ENCODE measurements at places on chromosomes 3 and 15.
A peak's percentile ranks its signal among the peaks of the same experiment; 100 is the strongest.

- no peak for DNase-seq
Measured at GRCh38 chr3:86867982-86868381, 123.0 kb downstream of the VGLL3 start.

- DNase-seq: no peak
Measured at GRCh38 chr15:41882689-41883483, 11.0 kb downstream of the SPTBN5 start.

DNA sequence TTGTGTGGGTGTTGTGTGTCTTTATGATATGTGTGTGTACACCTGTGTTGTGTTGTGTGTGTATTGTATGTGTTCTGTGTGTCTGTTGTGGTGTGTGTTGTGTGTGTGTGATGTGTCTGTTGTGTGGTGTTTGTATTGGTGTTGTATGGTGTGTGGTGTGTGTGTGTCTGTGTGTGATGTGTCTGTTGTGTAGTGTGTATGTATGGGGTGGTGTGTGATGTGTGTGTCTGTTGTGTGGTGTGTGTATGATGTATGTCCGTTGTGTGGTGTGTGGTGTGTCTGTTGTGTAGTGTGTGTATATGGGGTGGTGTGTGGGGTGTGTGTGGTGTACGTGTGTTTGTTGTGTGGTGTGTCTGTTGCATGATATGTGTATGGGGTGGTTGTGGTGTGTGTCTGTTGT lies 46.6 kb downstream of the ZDHHC19 start:
- DNase-seq: no peak

- DNase-seq: no peak
Measured at GRCh38 chr3:195221876-195222617, 48.9 kb downstream of the XXYLT1 start.

GRCh38 chr3:193946945-193947344 lies 189.0 kb upstream of the HES1 start:
- peak; percentile 93 for DNase-seq

- no peak for DNase-seq
Measured at GRCh38 chr3:52892625-52893311, 4.6 kb downstream of the STIMATE start.

- DNase-seq: no peak
Measured at GRCh38 chr15:57395292-57395691, 19.0 kb downstream of the CGNL1 start.

- no peak for DNase-seq
Measured at GRCh38 chr15:48190932-48191573, 412 bp upstream of the CTXN2 start.

GRCh38 chr3:96334779-96335178 lies 479.6 kb upstream of the EPHA6 start:
- DNase-seq: no peak

- peak; percentile 38 for DNase-seq
Measured at GRCh38 chr3:193829781-193830180, 236.8 kb downstream of the OPA1 start.

DNA sequence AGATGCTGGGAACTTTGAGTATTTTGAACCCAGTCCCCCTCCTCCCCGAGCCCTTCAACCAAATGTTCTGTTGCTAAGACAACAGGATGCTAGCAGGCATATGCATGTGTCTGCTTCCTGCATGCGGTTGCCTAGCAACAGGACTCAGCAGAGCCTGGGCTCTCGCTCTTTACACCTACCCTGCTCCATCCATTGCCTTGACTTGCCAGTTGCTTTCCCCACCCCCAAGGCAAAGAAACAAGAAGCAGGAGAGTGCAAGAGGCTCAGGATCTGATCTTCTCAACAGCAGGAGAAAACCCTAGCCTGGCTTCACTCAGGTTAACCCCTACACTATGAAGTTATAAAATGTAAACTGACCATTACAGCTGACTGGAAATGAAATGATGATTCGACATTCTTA lies 393.0 kb downstream of the IGSF11 start:
- peak; percentile 29 for DNase-seq

GRCh38 chr3:56379723-56380287 lies 88.5 kb downstream of the ERC2 start:
- no peak for DNase-seq

- no peak for DNase-seq
Measured at GRCh38 chr15:80455051-80455648, 51.0 kb downstream of the ARNT2 start.

GRCh38 chr3:24428481-24428880 lies 66.2 kb downstream of the THRB start:
- no peak for DNase-seq

GRCh38 chr15:86328658-86329057 lies 249.0 kb downstream of the AGBL1 start:
- no peak for DNase-seq

DNA sequence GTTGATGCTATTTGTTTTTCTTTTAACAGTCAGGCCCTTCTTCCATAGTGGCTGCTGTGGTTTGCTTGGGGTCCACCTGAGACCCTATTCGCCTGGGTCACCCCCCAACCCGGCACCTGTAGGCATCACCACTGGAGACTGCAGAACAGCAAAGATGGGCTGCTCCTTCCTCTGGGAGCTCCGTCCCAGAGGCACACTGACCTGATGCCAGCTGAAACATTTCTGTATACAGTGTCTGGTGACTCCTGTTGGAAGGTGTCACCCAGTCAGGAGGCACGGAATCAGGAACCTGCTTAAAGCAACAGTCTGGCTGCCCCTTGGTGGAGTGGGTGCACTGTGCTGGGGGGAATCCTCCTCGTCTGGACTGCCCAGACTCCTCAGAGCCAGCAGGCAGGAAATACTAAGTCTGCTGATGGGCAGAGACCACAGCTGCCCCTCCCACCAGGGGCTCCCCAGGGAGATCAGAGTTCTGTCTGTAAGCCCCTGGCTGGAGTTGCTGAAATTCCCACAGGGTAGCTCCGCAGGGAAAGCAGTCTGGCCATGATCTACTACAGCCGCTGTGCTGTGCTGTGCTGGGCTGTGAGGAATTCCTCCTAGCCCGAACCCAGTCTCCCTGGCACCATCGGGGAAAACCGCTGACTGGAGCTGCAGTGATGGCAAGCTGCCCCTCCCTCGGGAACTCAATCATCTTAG lies 248.2 kb downstream of the TBC1D5 start:
- DNase-seq: no peak

DNA sequence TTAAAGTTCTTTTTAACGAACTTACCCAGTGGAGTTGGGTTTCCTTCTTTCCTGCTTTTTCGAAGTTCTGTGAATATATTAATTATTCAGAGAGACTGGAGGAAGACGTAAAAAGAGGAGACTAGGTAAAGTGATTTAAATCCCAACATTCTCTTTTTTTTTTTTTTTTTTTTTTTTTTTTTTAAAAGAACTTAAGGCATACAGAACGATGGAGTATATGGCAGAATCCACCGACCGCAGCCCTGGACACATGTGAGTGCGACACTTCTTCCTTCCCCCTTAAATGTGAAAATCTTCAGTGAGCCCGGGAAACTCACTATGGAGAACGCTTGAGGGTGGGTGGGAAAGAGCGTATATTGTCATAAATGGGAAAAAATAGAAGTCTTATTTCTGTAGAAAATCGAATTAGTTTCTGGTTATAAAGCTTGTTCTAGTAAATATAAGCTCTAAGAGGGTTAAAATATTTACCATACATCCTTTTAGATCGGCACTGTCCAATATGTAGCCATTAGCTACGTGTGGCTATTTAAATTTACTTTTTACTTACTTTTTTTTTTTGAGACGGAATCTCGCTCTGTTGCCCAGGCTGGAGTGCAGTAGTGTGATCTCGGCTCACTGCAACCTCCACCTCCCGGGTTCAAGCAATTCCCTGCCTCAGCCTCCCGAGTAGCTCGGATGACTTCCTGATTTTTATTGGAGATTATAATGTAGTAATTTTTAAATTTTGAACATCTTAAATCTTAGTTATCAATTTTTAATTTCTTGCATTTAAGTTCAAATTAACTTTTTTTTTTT lies 892 bp downstream of the NMD3 start:
- no peak for DNase-seq

DNA sequence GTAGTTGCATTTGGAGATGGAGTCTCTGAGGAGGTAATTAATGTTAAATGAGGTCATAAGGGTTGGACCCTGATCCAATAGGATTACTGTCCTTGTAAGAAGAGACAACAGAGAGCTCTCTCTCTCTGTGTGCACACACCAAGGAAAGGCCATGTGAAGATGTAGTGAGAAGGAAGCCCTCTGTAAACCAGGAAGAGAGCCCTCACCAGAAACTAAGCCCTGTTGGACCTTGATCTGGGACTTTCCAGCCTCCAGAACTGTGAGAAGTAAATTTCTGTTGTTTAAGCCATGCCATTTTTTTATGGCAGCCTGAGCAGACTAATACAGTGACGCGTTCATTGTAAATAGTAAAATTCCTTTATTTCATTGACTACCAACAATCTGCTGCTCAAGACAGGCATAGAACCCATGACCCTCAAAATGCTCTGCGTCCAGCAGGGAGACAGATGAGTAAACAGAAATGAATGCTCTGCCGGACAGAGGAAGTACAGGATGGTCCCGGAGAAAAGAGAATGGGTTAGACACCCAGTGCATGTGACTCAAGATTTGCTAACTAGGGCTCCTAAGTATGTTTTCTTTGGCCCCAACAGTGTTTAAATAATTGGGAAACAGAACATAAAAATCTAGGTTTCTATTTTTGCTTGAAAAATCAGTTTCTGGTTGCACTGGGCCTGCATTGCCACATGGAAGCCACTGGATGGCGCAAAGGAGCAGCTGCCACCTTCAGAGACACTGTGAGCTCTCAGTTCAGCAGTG lies 37.9 kb upstream of the TNFAIP8L3 start:
- DNase-seq: no peak

GRCh38 chr15:100105101-100105500 lies 236.7 kb downstream of the ADAMTS17 start:
- DNase-seq: no peak

DNA sequence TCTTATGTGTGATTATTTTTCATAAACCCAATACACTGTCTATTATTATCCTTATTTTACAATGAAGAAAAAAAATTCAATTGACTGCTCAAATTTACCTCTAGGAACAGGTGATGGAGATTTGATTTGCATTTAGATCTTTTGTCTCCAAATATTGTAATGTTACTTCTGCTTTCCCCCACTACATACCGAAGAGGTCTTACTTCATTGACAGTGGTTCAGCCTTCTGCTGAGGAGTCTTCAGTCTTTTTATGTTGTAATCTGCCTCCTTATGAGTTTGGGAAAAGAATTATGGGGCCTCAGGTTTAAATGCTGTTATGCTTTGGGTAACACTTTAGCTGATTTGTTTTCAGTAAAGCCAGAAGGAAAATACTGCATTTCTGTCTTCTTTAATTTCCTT lies 199.5 kb downstream of the LPP start:
- no peak for DNase-seq

DNA sequence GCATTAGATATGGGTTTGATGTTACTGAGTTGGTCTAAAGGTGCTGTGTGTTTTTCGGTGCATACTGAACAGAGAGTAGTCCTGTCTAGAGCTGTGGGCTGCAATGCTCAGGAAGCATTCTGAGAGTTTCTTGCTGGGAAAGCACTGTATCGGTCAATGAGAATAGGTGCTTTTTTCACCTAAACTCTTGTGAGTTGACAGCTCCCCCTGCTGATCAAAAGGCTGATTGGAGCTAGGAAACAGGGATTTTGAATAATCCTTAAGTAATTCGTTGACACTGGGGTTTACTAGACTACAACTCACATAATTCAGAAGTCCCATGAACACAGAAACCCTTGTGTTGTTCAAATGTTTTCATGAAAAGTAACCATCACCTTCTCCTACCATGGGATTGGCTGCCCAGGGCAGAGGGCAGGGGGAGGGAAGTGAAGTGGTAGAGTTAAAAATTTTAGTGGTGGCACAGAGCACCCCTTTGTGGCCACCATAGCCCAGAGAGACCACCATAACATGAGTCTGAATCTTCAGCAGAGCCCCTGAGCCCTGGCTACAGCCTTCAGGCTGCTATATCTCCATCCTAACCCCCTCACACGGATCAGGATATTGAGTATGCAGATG lies 13.0 kb upstream of the MANF start:
- no peak for DNase-seq

GRCh38 chr3:171320750-171321558 lies 139.3 kb downstream of the TNIK start:
- no peak for DNase-seq

DNA sequence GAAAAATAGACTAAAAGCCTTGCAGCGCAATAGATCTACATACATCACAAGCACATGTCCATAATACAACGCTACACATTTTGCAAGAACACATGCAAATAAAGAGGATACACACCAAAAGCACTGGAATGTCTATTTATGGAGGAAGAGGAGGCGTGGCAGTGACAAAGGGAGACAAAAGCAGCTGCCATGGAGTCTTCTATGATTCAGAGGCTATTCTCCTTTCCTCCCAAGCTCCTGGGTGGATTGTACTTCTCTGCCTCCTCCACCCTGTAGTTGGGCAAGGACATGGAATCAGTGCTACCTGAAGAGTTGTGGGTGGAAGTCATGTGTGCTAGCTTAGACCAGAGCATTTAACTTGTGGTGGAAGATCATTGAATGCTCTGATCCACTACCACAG lies 57.9 kb upstream of the ABHD2 start:
- no peak for DNase-seq

DNA sequence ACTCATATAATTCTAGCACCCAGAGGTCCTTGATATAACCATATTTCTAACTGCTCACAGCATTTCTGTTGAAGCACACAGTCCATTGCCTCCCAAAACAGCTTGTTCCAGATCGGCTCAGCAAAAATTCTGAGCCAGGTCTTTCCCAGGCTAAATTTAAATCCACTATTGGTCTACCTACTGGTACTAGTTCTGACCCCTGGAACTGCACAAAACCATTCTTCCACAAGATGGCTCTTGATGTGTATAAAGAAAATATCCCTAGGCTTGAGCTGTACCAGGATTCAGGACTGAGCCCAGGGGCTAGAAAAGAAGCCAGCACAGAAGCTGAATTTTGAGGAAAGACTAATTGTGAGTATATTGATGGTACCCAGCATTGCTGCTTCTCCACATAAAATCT lies 75.4 kb upstream of the ABHD17C start:
- no peak for DNase-seq

GRCh38 chr15:96307856-96308394 lies 22.6 kb upstream of the NR2F2 start:
- no peak for DNase-seq

DNA sequence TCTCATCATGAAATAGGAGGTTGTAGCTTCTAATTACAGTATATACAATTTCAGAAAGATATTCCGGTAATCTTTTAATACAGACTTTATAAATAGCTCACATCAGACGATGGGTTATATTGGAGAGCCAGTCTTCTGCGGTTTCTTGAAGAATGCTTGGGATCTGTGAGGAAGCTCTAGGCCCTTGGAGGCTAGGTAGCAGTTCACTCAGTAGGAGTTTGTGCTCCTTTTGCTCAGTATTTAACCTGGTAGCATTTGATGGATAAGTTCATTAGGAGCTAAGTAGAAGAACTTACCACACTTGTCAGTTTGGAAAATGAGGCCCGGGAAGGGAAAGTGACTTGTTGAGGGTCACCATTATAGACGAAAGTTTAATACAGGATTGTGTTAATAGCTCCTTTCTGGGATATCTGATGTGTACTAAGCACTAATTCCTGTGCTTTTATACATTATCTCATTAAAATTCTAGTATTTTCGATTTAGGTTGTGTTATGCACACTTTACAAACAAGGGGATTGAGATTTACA lies 2.8 kb downstream of the FNDC3B start:
- no peak for DNase-seq

- DNase-seq: no peak
Measured at GRCh38 chr3:195773956-195774537, 37.7 kb downstream of the MUC4 start.

- no peak for DNase-seq
Measured at GRCh38 chr3:139113993-139114375, 69.3 kb upstream of the PRR23C start.

- DNase-seq: no peak
Measured at GRCh38 chr15:91704343-91704742, 149.2 kb upstream of the SLCO3A1 start.
